ENCODE measurements at places on chromosomes 6 and 20.

DNA sequence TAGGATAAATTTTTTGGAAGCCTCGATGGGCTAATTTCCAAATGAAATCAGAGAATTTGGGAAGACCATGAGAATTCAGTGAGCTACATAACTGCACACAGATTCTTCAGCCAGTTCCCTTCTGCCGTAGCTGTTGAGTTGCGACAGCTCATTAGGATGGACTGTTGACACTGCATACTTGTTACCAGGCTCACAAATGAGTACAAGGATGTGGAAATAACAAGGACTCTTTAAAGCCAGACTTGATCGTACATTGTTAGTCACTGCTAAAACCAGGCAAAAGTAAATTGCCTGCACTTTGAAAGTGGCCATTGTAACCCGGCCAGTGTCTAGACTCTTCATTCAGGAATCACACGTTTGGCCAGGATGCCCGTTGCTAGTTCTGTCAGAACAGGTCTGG, 37.0 kb downstream of the NDUFAF5 start:
- H3K4me1 ChIP-seq, result no peaks in the 10 kb centered on the region
- H3K27ac ChIP-seq, result no peak overlapping the region
- H3K4me3 ChIP-seq, result no peak overlapping the region
- peaks cover 9% of the 10 kb centered on the region for H3K36me3 ChIP-seq
- no peaks in the 10 kb centered on the region for H3K27me3 ChIP-seq

DNA sequence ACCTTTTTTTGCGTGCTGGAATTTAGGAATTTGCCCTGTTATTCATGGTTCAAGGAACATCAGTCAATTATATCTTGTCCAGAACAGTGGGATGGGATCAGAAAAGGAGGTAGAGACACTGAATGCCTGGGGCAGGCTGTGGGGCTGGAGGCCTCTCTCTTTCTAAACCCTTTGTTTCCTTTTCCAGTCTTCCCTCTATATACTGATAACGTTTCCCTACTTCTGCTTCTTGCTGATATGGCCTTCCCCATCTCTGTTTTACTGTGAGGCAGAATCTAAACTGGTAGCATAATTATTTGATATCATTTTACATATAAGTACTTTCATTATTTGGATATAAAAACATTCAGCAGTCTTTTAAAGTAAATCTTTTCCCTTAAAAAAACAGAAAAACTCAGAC, 67.5 kb downstream of the DNAH8 start:
- no peaks in the 10 kb centered on the region for H3K4me1 ChIP-seq
- no peak overlapping the region for H3K4me3 ChIP-seq
- H3K36me3 ChIP-seq, result no peaks in the 10 kb centered on the region
- H3K27me3 ChIP-seq, result peaks cover 2% of the 10 kb centered on the region
- no peak for DNase-seq
- no peak overlapping the region for H3K27ac ChIP-seq

DNA sequence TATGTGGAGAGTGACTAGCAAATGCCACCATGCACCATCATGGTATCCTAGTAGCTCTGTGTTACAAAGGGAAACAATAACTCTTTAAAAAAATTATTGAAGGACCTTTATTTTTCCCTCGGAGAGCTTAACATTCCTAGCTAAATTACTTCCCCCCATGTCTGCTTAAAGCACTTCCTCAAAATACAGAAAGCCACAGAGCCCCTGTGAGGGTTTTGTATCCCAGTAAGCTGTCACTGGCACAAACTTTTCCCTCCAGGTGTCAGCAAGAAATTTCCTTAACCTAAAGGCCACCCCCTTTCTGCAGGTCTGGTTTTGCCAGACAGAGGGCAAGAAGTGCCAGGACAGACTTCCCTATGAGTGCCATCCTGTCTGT, 340.0 kb upstream of the PRDM1 start:
- no peaks in the 10 kb centered on the region for H3K36me3 ChIP-seq
- no peak overlapping the region for H3K4me3 ChIP-seq
- peaks cover 3% of the 10 kb centered on the region for H3K27me3 ChIP-seq
- no peaks in the 10 kb centered on the region for H3K4me1 ChIP-seq

GRCh38 chr20:45821947-45822346, 5.2 kb downstream of the TNNC2 start:
- no peaks in the 10 kb centered on the region for H3K4me1 ChIP-seq
- no peaks in the 10 kb centered on the region for H3K36me3 ChIP-seq
- peaks cover 30% of the 10 kb centered on the region for H3K27me3 ChIP-seq
- no peak overlapping the region for H3K4me3 ChIP-seq

- H3K4me1 ChIP-seq, result no peaks in the 10 kb centered on the region
- DNase-seq, result no peak
- no peak overlapping the region for H3K4me3 ChIP-seq
- no peak overlapping the region for H3K27ac ChIP-seq
- no peaks in the 10 kb centered on the region for H3K27me3 ChIP-seq
Observed at GRCh38 chr6:97195117-97195516, 87.9 kb downstream of the MMS22L start.

DNA sequence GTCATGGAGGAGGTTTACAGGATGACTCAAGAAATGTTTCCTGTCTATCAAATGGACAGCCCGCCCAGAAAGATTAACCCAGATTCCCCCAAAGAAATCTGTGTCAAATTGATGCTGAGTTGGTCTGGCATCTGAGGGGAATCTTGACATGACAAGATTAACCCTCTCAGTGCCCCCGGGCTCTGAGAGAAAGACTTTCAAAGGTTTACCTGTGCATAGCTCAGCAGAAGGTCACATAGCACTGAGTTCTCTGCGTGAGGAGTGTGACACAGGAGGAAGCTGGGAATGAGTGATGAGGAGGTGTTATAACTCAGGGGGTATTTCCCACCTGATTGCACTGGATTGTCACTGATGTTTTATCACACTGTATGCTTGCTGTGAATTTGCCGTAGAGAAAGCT, 601.2 kb downstream of the DHX35 start:
- no peaks in the 10 kb centered on the region for H3K4me1 ChIP-seq
- H3K36me3 ChIP-seq, result no peaks in the 10 kb centered on the region
- H3K27ac ChIP-seq, result no peak overlapping the region
- DNase-seq, result no peak

GRCh38 chr6:167469672-167470071, 144.8 kb downstream of the TTLL2 start:
- peaks cover 6% of the 10 kb centered on the region for H3K27me3 ChIP-seq
- H3K27ac ChIP-seq, result no peak overlapping the region
- no peaks in the 10 kb centered on the region for H3K36me3 ChIP-seq

DNA sequence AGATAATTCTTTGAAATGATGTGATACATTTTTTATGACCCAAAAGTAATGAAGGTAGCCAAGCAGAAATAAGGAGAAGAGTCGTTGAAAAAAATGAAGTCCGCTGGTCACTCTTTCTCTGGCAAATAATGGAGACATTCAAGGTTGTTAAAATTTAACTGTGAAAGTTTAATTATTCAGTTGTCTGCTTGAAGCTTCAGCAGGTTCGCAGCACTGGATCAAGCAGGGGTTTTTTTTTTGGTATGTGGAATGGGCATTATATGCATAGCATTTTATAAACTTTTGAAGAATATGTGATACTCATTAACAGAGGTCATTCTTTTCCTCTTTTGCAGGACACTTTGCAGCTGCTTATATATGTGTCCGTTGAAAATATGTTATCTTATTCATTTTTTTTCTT, 21.6 kb upstream of the FUT9 start:
- no peak for DNase-seq
- H3K27ac ChIP-seq, result no peak overlapping the region
- H3K36me3 ChIP-seq, result no peaks in the 10 kb centered on the region

- H3K4me1 ChIP-seq, result no peaks in the 10 kb centered on the region
- H3K27ac ChIP-seq, result no peak overlapping the region
- no peak for DNase-seq
- peaks cover 4% of the 10 kb centered on the region for H3K36me3 ChIP-seq
- H3K27me3 ChIP-seq, result no peaks in the 10 kb centered on the region
Observed at GRCh38 chr20:46074006-46074405, 15.8 kb downstream of the NCOA5 start.

GRCh38 chr20:3863317-3863716, 16.7 kb downstream of the MAVS start:
- no peak overlapping the region for H3K4me3 ChIP-seq
- peaks cover 20% of the 10 kb centered on the region for H3K36me3 ChIP-seq
- H3K27ac ChIP-seq, result no peak overlapping the region

GRCh38 chr6:36897609-36898008, 11.9 kb downstream of the C6orf89 start:
- no peaks in the 10 kb centered on the region for H3K27me3 ChIP-seq
- H3K4me1 ChIP-seq, result no peaks in the 10 kb centered on the region
- no peak overlapping the region for H3K4me3 ChIP-seq
- H3K27ac ChIP-seq, result no peak overlapping the region

GRCh38 chr20:52985687-52986086, 13.5 kb downstream of the TSHZ2 start:
- H3K4me3 ChIP-seq, result no peak overlapping the region
- DNase-seq, result no peak
- H3K4me1 ChIP-seq, result peaks cover 9% of the 10 kb centered on the region
- H3K27ac ChIP-seq, result no peak overlapping the region

- H3K4me3 ChIP-seq, result no peak overlapping the region
- H3K36me3 ChIP-seq, result no peaks in the 10 kb centered on the region
- DNase-seq, result no peak
Observed at GRCh38 chr6:41494212-41495110, 51.7 kb upstream of the FOXP4 start.

GRCh38 chr20:45156713-45157112, 18.0 kb upstream of the PI3 start:
- H3K27me3 ChIP-seq, result peaks cover under 1% of the 10 kb centered on the region
- no peaks in the 10 kb centered on the region for H3K36me3 ChIP-seq
- no peak overlapping the region for H3K4me3 ChIP-seq
- no peak for DNase-seq
- H3K4me1 ChIP-seq, result no peaks in the 10 kb centered on the region

Measured in T-cell (primary cell).